ENCODE measurements at places on chromosomes 6 and 20.

- no peak for DNase-seq
Observed at GRCh38 chr20:36106606-36107005, 47.9 kb upstream of the EPB41L1 start.

- DNase-seq: no peak
Observed at GRCh38 chr6:148611213-148611612, 135.6 kb upstream of the UST start.

- DNase-seq: no peak
Observed at GRCh38 chr6:104813552-104813951, 46.2 kb downstream of the HACE1 start.

DNA sequence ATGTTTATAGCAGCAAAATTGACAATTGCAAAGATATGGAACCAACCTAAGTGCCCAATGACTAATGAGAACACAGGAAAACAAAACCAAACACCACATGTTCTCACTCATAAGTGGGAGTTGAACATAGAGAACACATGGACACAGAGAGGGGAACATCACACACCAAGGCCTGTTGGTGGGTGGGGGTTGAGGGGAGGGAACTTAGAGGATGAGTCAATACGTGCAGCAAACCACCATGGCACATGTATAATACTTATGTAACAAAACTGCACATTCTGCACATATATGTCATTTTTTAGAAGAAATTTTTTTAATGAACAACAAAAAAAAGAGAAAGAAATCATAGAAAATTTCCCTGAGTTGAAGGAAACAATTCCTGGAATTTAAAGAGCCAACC, 3.9 kb downstream of the EPM2A start:
- peak; percentile 24 for DNase-seq

DNA sequence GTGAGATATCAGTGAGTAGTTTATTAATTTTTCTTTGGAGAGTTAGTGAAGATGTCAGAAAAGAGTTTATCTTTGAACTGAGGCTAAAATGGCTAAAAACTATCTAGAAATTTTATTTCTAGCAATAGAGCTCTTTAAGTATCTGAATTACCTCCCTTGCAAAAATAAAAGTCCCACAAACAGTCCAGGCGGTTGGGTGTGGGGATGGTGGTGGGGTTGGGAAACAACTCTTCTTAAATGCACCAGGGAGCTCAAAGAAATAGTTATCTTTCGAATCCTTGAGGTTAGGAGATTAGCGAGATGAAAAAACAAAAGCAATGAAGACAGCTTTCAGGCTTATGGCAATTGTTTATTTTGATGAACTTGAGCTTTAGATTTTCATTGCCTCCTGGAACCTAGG, 1299.1 kb upstream of the ADGRB3 start:
- no peak for DNase-seq

GRCh38 chr6:4687989-4688947, 87.9 kb upstream of the CDYL start:
- DNase-seq: no peak

GRCh38 chr6:3518356-3519190, 61.7 kb upstream of the SLC22A23 start:
- no peak for DNase-seq

- no peak for DNase-seq
Observed at GRCh38 chr20:48771542-48771941, 56.3 kb downstream of the PREX1 start.

GRCh38 chr20:2280082-2280481, 15.7 kb upstream of the TGM3 start:
- no peak for DNase-seq

DNA sequence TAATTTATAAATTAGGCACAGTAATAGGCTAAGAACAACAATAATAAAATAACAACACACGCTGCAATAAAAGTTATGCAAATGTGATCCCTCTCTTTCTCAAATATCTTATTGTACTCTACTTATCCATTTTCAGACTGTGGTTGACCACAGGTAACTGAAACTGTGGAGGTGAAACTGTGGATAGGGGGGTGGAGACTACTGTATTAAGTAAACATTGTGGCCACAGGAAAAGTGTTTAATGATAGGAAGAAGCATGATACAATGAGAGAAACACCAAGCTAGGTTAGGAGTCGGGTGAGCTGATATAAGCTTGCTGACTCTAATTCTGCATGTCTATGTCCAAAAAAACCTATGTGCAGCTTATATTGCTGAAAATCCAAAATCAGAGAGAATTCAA, 23.0 kb downstream of the NHLRC1 start:
- DNase-seq: no peak

GRCh38 chr6:75609639-75610590, 8.2 kb downstream of the SENP6 start:
- no peak for DNase-seq

- no peak for DNase-seq
Observed at GRCh38 chr20:10671221-10671918, 2.4 kb downstream of the JAG1 start.

DNA sequence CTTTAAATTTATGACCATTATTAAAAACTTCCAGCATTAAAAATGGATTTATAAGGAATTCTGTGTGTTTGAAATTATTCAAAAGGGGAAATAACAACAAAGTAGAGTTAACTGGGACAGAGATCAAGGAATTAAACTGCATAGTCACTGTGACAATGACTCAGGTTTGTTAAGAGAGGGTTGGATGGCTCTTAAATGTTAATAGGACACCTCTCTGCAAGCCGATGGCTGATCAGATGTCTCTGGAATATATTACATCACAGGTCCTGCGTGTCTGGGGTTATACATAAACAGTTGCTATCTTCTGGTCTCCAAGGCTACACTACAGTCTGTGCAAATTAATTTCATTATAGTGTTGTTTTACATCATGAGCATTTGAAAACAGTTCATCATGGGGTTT, 574.3 kb downstream of the COL12A1 start:
- no peak for DNase-seq

DNA sequence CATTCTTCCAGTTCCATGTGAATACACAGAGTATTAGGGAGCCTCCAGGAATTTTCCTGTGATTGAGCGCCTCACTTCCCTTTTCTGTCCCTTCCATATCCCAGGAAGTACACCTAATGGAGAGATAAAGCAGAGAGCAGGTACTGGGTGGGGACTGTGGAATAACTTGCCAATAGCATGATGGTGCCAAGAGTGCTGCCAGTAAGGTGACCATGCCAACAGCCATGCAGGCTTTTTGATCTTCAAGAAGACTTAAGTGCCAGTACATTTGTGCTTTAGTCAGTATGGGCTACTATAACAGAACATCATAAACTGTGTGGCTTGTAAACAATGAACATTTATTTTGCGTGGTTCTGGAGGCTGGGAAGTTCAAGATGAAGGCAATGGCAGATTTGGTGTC, 160.2 kb upstream of the RIMS1 start:
- no peak for DNase-seq

DNA sequence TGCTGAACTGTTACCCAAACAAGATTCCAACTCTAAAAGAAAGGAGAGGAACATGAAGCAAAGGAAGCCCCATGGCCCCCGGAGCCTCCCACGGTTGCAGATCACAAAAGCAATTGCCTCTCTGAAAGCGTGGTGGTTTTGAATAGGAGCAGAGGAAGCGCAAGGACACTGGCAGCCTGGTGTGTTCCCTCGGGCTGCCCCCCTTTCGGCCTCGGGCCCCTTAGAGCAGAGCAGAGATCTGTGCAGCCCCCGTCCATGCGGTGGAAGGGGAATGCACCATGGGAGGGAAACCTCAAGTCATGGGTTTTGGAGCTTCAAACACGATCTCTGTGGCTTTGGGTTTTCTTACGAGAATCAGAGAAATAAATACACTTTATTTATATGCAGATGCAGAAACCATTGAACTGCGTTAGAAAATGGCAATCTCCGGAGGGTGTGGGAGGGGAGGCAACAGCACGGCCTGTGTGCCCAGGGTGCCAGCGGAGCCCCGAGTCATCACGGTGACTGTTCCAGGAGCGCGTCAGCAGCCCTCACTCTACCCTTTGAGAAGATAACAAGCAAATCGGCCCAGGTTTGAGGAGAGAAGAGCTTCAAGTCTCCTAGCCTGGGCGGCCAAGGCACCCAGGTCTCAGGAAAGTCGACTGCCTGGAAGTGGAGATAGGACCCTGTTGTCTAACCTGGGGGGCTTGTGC, 20.5 kb downstream of the FOXF2 start:
- no peak for DNase-seq

GRCh38 chr6:108684771-108685329, 124.1 kb downstream of the FOXO3 start:
- no peak for DNase-seq

DNA sequence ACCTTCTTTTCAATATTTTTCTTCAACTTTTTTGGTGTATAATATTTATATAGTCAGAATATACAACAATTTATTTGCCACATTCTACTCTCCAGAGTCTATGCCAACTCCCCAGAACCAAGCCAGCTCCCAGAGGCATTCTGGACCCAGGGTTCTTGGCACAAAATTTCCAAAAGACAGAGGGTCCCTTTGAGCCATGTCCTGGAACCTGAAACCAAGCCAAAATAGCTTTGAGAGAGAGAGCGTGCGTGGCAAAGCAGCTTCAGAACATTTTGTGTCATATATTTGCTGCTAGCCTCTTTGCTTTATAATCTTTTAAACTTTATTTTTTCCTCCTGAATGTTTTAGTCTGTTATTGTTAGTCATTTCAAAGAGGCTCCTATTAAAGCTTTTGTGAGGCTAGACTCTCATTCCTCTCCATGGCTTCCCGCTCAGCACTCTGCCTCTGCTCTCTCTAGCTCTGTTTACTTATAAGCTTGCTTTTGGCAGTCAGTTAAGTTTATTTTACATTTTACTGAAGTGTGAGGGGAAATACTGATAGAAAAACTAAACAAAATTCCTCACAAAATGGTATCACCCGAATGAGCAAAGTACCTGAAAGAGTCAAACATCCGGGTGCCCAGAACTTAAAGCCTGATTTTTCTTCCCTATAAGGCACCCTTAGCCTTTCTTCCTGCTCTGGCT, 605.1 kb upstream of the ID4 start:
- DNase-seq: no peak

- no peak for DNase-seq
Observed at GRCh38 chr6:12421596-12421995, 131.4 kb downstream of the EDN1 start.

DNA sequence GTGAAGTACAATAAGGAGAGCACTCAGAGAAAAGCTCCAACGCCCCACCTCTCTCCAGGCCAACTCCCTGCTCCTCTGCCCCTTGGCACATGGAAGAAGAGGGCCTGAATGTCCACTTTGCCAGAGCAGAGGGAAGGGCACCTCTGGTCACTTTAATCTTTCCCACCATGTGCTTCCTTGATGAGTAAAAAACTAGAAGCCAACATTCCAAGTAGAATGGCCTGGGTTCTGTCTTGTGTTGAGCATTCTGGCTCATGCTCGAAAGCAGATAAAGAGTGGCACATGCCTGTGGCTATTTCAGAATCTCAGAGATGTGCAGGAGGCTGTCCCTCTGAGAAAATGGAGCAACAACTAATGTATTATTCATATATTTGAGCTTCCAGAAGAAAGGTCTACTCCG, 177.4 kb upstream of the PLN start:
- DNase-seq: no peak

DNA sequence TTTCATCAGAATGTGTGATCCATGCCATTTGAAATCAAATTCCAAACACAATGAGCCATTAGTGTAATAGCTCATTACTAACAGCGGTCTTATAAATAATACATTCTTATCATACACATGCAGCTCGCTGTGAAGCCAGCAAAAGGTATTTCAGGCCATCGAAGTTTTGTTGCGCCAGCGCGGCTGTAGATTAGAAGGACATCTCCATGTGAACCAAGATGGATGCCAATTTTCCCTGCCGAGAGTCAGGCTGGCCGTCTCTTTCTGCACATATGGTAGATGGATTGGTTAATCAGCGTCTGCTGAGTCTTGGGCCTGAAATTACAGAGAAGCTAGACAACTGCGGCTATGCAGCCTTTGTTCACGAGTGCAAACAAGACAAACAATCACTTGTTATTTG, 44.1 kb downstream of the CFAP61 start:
- DNase-seq: no peak

DNA sequence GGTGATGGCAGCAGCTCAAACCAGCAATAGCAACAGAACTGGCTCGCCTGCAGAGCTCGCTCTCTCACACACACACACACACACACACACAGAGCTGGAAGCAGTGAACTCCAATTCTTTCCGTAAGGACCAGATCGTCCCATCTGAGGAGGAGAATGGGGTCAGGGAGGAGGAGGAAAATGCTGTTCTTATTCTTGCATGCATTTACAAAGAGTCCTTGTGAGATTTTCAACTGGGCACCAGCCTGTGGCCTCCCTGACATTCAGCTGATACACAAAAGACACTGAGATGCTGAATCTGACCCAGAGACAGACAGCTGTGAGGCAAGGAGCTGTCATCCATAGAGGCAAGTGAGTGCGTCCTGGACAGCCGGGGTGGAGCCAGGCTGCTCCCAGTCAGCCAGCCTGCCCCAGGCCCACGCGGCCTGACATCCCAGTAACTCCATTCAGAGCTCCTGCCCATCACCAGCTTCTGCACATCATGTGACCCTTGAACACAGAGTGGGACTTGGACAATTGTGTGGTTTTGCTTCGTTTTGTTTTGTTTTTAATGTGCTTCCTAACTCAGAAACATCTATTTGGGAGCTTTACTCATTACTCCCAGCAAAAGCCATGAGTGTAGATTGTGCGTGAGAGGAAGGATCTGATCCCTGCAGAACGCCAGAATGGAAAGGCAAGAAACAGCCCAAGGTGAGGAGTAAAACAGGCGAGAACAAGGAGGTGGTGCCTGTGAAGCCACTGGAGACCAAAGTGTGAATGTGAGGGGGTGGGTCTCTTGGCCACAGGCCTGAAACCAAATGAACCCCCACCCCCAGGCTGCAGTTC, 2.1 kb downstream of the SERPINB9 start:
- no peak for DNase-seq

- no peak for DNase-seq
Observed at GRCh38 chr20:33832103-33832804, 21.1 kb downstream of the CHMP4B start.

DNA sequence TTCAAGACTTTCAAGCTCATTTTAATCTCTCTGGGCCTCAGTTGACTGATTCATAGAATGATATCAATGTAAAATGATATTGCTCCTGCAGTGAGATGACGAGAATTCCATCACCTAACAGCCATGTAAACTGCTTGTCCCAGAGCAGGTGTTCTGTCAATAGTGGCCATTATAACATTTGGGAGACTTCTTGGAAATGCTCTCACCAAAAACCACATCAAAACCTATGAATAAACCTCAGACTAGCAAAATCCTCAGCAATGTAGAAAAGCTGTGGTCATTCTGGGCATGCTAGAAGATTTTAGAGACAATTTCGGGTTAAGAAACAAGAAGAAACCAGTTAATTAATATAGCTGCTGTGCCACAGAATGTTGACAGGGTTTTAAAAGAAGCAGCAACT, 225.4 kb downstream of the FRK start:
- no peak for DNase-seq

DNA sequence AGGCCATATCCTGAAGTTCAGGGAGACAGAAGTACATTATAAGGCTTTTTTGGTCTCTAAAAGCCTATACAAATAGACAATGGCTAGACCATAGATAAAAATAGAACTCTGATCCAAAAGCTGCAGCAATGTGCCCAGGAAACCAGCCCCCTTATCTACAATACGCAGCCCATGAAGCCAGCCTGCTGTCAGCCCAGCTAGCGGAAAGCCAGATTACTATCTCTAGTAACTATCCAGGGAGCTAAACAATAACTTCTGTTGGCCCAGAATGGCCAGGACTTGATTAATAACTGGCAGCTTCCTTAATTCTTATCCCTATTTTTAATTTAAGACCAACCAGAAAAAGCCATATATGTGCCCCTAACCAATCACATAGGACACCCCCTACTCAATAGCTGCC, 160.4 kb upstream of the SMLR1 start:
- DNase-seq: no peak

Measured in activated CD4-positive, alpha-beta T cell treated with anti-CD3 and anti-CD28 coated beads for 4 hours (primary cell).